ENCODE measurements at places on chromosomes 3 and 15.

DNA sequence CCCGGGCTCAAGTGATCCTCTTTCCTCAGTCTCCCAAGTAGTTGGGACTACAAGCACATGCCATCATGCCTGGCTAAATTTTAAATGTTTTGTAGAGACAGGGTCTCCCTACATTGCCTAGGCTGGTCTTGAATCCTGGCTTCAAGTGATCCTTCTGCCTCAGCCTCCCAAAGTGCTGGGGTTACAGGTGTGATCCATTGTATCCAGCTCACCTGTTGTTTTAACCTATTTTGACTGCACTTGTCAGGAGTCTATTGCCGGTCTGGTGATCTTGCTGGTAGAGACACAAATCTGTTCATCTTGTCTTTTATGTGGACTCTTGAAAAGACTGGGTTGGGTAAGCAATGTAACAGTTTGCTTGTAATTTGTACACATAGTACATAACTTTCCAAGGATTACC, 7.9 kb downstream of the IREB2 start:
- no peak for DNase-seq

GRCh38 chr3:190101320-190102011, 19.2 kb downstream of the P3H2 start:
- no peak for DNase-seq

DNA sequence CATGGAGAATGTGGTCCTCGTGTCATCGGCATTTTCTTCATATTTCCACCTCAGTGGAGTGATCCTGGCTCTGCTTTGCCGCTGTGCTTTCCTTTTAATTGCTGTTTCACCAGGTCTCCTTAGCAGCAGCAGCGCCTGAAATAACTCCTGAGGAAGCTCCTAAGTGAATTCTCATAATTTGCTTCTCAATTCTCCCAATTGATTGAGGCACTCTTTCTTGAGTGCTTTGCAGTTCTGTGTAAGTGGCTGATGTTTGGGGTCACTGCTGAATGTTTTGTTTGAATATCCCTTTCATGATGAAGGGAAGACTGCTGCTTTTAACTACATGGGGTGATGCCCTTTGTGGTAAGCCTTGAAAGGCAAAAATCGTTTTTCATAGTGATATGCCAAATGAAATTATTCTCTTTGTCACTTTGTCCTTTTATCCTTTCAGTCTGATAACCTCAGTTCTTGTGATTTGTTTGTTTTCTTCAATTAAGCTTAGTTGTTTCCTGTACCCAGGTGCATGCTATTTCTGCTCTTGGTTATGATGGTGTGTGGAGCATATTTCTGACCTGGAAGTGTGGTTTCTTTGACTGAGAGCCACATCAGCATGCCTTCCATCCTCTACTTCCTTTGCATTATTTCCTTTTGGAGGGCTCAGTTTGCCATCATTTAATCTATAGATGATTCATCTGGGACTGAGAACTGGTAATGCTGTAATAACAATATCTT, 36.7 kb downstream of the HMG20A start:
- no peak for DNase-seq

DNA sequence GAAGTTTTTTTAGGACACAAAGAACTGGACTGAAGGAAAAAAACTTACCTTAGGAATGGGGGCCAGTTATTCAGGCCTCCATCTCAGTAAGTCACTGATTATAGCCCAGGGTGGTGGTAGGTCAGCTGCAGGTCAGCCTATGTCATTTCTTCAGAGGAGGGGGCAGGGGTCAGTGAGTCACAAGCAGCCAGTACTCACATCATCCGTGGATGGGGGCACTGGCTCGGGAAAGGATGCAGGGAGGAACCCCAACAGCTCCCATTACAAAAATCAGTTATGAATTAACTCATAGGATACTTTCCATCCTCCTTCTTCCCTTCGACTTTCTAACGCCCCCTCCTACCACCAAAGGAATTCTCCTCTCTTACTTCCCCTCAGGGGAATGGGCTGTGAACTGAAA, 578.3 kb downstream of the PDCD6IP start:
- no peak for DNase-seq

GRCh38 chr3:181930105-181930504, 218.4 kb downstream of the SOX2 start:
- no peak for DNase-seq

- no peak for DNase-seq
These were observed 143.3 kb downstream of the KLF13 start for GRCh38 chr15:31469786-31470525.

- no peak for DNase-seq
These were observed 17.9 kb downstream of the SLC6A11 start for GRCh38 chr3:10833855-10834414.

DNA sequence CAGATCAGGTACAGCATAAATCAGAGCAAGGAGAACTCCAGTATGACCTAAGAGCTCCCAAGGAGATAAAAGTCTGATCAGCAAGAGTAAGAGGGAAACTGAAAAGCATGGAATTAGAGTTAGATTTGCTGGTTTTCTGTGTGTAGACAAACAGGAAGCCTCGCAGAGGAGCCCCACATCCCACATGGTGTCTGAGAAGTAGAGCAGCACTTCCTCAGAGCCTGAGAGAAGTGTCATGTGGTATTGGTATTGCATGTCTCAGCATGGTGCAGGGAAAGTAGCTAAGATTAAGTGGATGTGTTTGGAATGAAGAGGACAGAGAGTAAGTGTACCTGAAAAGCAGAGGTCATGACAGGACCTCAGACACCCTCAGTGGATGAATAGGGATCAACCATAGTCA, 175.4 kb upstream of the GBE1 start:
- DNase-seq: no peak

GRCh38 chr3:12742330-12743107, 16.5 kb downstream of the TMEM40 start:
- DNase-seq: no peak

- peak; percentile 73 for DNase-seq
These were observed 109.8 kb downstream of the ASB7 start for GRCh38 chr15:100712226-100712625.

DNA sequence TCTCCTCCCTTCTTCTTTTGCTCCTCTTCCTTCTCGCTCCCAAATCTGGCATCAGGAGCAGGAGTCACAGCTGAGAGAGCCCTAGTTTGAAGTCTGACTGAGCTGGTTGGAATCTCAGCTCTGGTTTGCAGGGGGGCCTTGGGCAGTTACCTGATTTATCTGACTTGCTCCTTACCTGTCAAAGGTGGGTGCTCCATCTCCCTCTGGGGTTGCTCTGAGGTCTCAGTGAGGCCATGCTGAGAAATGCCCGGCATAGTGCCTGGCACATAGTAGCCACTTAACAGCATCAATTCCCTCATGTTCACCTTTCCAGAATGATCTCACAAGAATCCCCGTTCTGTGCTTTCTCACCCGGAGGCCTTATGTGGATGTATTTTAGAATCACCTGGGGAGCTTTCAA, 121.2 kb upstream of the CTDSPL start:
- no peak for DNase-seq

- DNase-seq: no peak
These were observed 12.9 kb downstream of the PCYT1A start for GRCh38 chr3:196274585-196274984.

GRCh38 chr15:66820481-66821176, 118.6 kb downstream of the SMAD6 start:
- no peak for DNase-seq

DNA sequence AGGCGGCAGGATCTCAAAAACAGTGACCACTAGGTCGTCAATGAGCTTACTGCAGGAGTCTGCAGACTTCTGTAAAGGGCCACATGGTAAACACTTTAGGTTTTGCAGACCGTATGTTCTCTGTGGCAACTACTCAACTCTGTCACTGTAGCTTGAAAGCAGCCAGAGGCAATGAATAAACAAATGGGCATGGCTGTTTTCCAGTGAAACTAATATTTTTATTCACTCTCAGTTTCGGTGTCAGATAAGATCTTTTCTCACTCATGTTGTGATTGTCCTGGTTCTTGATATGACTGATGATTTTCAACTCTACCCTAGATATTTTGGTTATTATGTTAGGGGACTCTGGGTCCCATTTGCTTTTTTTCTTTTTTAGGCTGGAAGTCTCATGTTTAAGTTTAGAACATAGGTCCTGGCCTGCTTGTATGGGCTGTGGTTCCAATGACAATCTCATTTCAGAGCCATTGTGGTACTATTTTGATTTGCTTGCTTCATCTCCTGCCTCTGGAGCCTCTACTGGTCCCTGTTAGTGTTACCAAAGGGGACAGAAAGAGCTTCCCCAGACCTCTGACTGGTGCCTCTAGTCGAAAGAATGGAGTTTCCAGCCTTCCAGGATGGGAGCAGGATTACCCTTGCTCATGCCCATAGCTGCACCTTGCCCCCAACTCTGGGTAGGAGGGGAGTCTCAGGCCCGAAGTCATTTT, 222.0 kb downstream of the STT3B start:
- no peak for DNase-seq

DNA sequence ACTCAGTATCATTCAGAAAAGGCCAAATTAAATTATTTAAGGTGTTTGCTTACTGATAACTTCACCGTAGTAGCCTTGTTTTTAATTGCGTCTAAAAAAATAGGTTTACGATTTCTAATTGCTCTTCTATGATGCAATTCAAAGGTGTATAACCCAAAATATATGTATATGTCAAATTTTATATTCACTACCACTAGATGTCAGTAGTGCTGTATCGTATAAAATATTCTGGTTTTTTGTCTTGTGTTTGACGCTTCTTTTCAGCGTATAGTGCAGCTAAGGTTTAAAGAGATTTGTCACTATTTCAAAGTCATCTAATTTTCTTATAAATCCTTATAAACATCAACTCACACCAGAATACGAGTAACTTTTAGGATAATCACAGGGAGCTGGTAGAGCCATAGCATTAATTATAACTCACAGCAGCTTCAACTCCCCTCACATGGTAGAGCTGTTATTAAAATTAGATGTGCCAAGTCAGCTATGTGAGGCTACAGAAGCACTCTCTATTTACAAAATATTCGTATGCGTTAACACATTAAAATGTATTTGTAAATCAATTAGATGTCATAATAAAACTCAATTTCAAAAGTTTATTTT, 3.5 kb downstream of the PFN2 start:
- DNase-seq: no peak

GRCh38 chr3:40200692-40201316, 108.7 kb upstream of the EIF1B start:
- DNase-seq: no peak

- DNase-seq: no peak
These were observed 74.9 kb downstream of the OCA2 start for GRCh38 chr15:28023933-28024888.

GRCh38 chr3:31193871-31194270, 299.4 kb upstream of the GADL1 start:
- DNase-seq: no peak

GRCh38 chr3:54104084-54104483, 18.3 kb upstream of the CACNA2D3 start:
- no peak for DNase-seq

DNA sequence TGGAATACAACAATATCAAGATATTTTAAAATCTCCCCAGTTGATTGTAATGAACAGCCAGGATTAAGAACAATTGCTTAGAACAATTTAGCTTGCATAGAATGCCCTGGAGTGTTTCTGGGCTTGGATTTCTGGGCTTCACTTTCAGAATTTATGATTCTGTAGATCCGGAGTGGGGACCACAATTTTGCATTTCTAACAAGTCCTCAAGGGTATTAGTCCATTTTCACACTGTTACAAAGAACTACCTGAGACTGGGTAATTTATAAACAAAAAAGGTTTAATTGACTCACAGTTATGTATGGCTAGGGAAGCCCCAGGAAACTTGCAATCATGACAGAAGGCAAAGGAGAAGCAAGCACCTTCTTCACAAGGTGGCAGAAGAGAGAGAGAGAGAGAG, 54.3 kb upstream of the MYRIP start:
- no peak for DNase-seq

GRCh38 chr3:12236351-12236750, 52.5 kb upstream of the PPARG start:
- no peak for DNase-seq

- no peak for DNase-seq
These were observed 57.9 kb downstream of the NEO1 start for GRCh38 chr15:73110201-73110600.

- no peak for DNase-seq
These were observed 17.3 kb downstream of the RNF168 start for GRCh38 chr3:196486263-196486662.

DNA sequence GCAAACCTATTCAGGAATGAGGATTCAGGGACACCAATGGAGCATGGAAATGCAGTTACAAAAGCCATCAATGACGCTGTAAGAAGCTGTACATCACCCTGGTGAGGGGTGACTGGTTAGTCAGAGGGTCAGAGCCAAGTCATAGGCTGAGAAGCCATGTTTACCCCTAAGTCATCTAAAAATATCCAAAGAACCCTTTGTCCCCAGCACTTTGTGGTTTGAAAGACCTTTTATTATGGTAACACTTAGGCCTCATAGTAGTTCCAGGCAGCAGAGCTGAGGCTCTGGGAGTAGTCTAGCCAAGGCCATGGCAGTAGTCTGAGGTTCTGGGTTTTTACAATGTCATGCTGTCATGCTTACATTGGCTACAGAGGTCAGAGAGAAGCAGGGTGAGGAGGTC, 131.2 kb downstream of the CTNNB1 start:
- no peak for DNase-seq

- no peak for DNase-seq
These were observed 353.8 kb downstream of the NAALADL2 start for GRCh38 chr3:175212896-175213295.

- DNase-seq: no peak
These were observed 896.0 kb downstream of the MCTP2 start for GRCh38 chr15:95127356-95127755.

DNA sequence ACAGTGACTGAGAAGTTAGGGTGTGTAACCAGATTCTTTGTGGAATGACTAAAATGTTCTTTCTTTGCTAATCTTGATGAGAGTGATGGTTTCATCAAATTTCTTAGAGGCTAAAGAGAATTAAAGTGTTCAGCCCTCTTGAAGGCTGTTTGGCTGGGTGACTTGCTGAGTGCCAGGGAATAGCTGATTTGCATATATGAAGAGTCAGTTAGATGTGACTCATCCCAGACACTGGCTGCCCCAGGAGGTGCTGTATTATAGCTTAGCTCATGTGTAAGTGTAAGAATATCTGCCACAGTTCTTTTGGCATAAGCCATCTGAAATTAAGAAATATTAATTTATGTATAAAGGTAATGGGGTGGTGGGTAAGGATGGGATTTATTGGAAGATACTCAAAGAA, 535.1 kb downstream of the NLGN1 start:
- DNase-seq: no peak

- DNase-seq: peak; percentile 30
These were observed 41.4 kb upstream of the INSYN1 start for GRCh38 chr15:73794443-73795133.

GRCh38 chr15:78314181-78314581, 14.8 kb upstream of the SKIC8 start:
- DNase-seq: no peak

DNA sequence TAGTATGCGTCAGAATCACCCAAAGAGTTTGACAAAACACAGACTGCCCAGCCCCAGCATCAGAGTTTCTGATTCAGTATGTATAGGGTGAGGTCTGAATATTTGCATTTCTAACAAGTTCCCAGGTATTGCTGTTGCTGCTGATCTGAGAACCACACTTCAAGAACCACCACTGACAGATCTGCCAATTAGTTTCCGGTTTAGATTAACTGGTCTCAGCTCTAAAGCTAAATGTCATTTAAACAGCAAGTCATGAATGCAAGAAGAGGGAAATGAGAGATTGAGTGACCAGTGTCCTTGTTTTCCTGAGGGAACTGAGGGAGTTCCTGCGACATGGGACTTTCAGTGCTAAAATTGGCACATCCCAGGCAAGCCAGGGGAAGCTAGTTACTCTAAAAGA, 305.0 kb downstream of the ZNF385D start:
- no peak for DNase-seq
